Astrocyte (in vitro differentiated cells and primary cell): ENCODE measurements at places on chromosomes 12 and 14. TPM values are rescaled to one million over a fixed set of nuclear protein-coding genes. Genes with fewer than 3 reads are reported as not detected.

GRCh38 chr12:3241621-3242020, 164.4 kb downstream of the TSPAN9 start:
- no peak for DNase-seq
- H3K27me3 ChIP-seq: no peaks in the 10 kb centered on the region
- no peaks in the 10 kb centered on the region for H3K36me3 ChIP-seq
- no peak overlapping the region for H3K27ac ChIP-seq
- H3K4me1 ChIP-seq: peaks cover 2% of the 10 kb centered on the region

The MSI1 gene
- 16.0 and 16.4 TPM in 2 replicates for total RNA-seq

The SERPINA3 gene
- total RNA-seq: 1.3 and 2.9 TPM in 2 replicates

The CCDC85C gene
- 8.4 and 16.6 TPM in 2 replicates for total RNA-seq

DNA sequence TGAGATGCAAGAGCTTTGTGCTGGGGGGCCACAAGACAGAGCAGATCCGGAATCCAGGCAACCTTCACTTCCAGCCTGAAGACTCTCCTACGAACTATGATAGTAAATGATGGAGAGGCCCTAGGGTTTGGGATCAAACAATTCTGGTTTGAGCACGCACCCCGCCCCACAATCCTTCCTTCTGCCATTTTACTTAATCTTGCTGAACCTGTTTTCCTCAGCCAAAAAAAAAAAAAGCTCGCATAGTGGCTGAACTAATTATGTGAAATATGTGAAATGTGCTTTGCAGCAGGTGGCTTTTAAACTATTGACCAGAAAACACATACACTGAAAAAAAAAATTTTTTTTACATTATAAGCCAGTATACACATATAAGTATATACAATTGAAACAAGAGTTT, 667 bp upstream of the ITFG2 start:
- no peak for DNase-seq
- H3K27me3 ChIP-seq: no peaks in the 10 kb centered on the region
- peaks cover 3% of the 10 kb centered on the region for H3K36me3 ChIP-seq

- peaks cover 37% of the 10 kb centered on the region for H3K36me3 ChIP-seq
- no peaks in the 10 kb centered on the region for H3K4me1 ChIP-seq
- no peaks in the 10 kb centered on the region for H3K27me3 ChIP-seq
- peak overlapping the region; percentile 18 for H3K27ac ChIP-seq
- DNase-seq: peak; percentile 70
These were observed 22.7 kb downstream of the TRAFD1 start for GRCh38 chr12:112148031-112148513.

DNA sequence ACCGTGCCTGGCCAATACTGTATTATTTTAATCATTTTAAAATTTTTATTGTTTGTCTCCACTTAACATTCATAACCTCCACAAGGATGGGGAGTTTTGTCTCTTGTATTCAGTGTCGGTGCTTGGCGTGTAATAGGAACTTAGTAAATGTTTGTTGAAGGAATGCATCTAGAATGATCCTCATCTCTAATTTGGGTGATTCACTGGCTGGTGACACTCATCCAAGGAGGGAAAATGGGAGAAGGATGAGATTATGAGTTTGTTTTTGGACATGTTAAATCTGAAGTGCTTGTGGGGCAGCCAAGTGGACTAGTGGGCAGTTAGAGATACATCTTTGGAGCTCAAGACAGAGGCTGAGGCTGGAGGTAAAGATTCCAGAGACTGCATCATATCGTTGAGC, 5.1 kb downstream of the KLC1 start:
- peaks cover 10% of the 10 kb centered on the region for H3K4me1 ChIP-seq
- H3K36me3 ChIP-seq: peaks cover 15% of the 10 kb centered on the region
- no peak overlapping the region for H3K4me3 ChIP-seq
- H3K27me3 ChIP-seq: no peaks in the 10 kb centered on the region

GRCh38 chr14:32419429-32419828, 90.3 kb downstream of the AKAP6 start:
- peaks cover 16% of the 10 kb centered on the region for H3K4me1 ChIP-seq
- H3K36me3 ChIP-seq: no peaks in the 10 kb centered on the region
- no peak for DNase-seq
- H3K4me3 ChIP-seq: no peak overlapping the region

GRCh38 chr12:125015680-125016310, 22.4 kb downstream of the BRI3BP start:
- no peaks in the 10 kb centered on the region for H3K27me3 ChIP-seq
- H3K27ac ChIP-seq: no peak overlapping the region
- H3K4me3 ChIP-seq: no peak overlapping the region
- H3K36me3 ChIP-seq: no peaks in the 10 kb centered on the region
- no peaks in the 10 kb centered on the region for H3K4me1 ChIP-seq

The ADAM21 gene
- total RNA-seq: 0.94 and 1.1 TPM in 2 replicates

DNA sequence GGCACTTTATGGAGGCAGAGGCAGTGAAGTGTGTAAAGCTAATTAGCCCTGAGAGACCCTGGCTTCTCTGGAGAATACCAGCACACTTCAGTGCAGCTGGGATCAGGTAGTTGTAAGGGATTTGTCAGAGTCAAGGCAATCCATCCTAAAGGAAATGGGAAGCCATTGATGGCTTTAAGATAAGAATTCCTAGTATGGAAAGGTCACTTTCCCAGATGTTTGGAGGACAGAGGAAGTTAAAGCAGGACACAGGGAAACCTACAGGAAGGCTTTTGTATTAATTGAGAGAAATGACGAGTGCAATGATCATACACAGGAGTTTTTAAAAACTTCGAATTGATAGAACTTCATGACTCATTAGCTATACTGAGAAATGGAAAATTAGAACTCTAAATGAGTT, 254.4 kb downstream of the SLC16A7 start:
- no peaks in the 10 kb centered on the region for H3K4me1 ChIP-seq
- no peak overlapping the region for H3K27ac ChIP-seq
- DNase-seq: no peak
- no peaks in the 10 kb centered on the region for H3K36me3 ChIP-seq
- H3K4me3 ChIP-seq: no peak overlapping the region

GRCh38 chr12:115966376-115966775, 311.1 kb downstream of the MED13L start:
- no peak for DNase-seq
- peaks cover 21% of the 10 kb centered on the region for H3K4me1 ChIP-seq
- H3K36me3 ChIP-seq: peaks cover 43% of the 10 kb centered on the region
- H3K4me3 ChIP-seq: no peak overlapping the region
- H3K27me3 ChIP-seq: no peaks in the 10 kb centered on the region

DNA sequence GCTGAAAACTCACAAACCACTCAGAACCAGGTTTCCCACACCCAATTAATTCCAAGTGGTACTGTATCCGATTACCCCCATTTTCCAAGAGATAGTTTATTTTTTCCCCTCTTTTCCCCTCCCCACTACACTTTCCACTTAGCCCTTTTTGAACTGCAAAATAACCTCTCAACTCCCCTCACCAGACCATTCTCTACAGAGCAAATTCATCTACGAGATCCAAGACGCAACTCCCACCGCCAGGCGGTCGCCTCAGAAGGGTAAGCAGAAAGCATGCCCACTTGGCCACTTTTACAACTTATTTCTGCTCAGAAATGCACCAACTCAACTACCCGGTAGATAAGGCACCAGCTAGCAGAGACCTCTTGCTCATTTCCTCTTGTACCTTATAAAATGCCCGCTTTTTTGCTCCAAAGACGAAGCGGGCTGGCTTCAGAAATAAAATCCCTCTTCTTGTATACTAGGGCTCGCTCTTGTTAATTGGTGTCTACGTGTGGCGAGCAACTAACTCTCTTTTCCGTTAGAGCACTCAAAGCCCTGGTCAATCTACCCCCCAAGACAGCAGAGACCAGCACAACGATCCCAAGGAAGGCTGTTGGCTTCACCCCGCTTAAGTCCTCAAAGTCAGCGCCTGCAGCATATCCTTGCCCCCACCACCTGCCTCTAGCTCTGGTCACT, 910 bp upstream of the SRP54 start:
- peak overlapping the region; percentile 99 for H3K27ac ChIP-seq
- peaks cover 5% of the 10 kb centered on the region for H3K4me1 ChIP-seq
- H3K4me3 ChIP-seq: peak overlapping the region; percentile 91
- H3K27me3 ChIP-seq: no peaks in the 10 kb centered on the region
- H3K36me3 ChIP-seq: peaks cover 3% of the 10 kb centered on the region
- DNase-seq: peak; percentile 36

The CSRP2 gene
- total RNA-seq: 247 and 265 TPM in 2 replicates

The SPSB2 gene
- total RNA-seq: 4.9 and 6.2 TPM in 2 replicates

The ACOT4 gene
- total RNA-seq: 0.14 TPM in 1 of 2 replicates, not detected in the other

- no peaks in the 10 kb centered on the region for H3K27me3 ChIP-seq
- no peak overlapping the region for H3K27ac ChIP-seq
- H3K36me3 ChIP-seq: no peaks in the 10 kb centered on the region
- no peak overlapping the region for H3K4me3 ChIP-seq
These were observed 1.9 kb upstream of the ARL6IP4 start for GRCh38 chr12:122978507-122978955.

GRCh38 chr14:75979071-75979571, 2.7 kb downstream of the TGFB3 start:
- no peaks in the 10 kb centered on the region for H3K27me3 ChIP-seq
- no peak for DNase-seq
- no peak overlapping the region for H3K4me3 ChIP-seq
- no peaks in the 10 kb centered on the region for H3K36me3 ChIP-seq
- H3K27ac ChIP-seq: no peak overlapping the region

DNA sequence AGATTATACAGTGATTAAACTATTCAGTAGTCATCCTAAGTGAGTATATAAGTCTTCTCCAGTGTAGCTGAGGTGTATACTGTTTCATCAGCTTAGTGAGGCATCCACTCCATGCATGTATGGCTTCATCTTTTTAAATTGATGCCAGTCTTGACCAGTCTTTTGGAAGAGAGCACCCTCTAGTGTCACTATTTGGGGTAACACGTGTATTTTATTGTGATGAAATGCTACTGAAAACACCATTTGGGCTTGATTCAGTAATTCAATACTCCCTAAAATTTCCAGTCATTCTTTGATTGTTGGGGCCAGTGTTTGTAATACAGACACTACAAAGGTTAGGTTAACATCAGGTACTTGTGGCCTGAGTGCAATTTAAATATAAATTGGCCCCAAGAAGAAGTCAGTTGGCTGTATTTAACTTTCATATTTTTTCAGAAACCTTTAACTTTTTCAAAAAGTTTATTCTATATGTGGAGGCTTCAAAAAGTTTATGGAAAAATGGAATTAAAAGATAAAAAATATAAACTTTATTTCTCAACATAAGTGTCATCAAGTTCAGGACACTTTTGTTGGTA, 35.3 kb downstream of the MIPOL1 start:
- H3K27ac ChIP-seq: no peak overlapping the region
- no peaks in the 10 kb centered on the region for H3K36me3 ChIP-seq
- H3K27me3 ChIP-seq: no peaks in the 10 kb centered on the region
- no peaks in the 10 kb centered on the region for H3K4me1 ChIP-seq
- H3K4me3 ChIP-seq: no peak overlapping the region

GRCh38 chr14:71380271-71380670, 473.0 kb downstream of the PCNX1 start:
- peak; percentile 91 for DNase-seq
- H3K4me1 ChIP-seq: peaks cover 3% of the 10 kb centered on the region
- no peak overlapping the region for H3K4me3 ChIP-seq
- H3K27ac ChIP-seq: no peak overlapping the region
- H3K27me3 ChIP-seq: no peaks in the 10 kb centered on the region

DNA sequence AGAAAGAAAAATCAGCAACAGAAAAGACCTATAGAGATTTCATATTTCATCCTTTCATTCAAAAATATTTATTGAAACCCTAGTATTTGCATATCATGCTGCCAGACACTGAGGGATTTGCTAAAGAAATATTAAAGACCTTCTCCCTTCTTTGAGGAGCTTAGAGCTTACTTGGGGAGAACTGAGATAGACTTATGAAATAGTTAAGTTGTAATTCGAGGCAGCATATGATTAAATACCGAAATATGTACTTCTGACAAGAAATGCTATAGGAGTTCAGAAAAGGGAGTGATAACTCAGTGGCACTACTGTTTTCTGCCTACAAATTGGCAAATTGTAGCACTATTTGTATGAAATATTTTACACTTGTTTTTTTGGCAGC, 59.1 kb downstream of the PLXNC1 start:
- peaks cover 2% of the 10 kb centered on the region for H3K27me3 ChIP-seq
- H3K4me3 ChIP-seq: no peak overlapping the region
- H3K27ac ChIP-seq: no peak overlapping the region
- H3K36me3 ChIP-seq: no peaks in the 10 kb centered on the region
- DNase-seq: no peak

The B4GALNT3 gene
- 3.6 and 4.6 TPM in 2 replicates for total RNA-seq

GRCh38 chr12:20174528-20175175, 193.7 kb upstream of the PDE3A start:
- no peak overlapping the region for H3K27ac ChIP-seq
- H3K36me3 ChIP-seq: no peaks in the 10 kb centered on the region
- H3K4me1 ChIP-seq: no peaks in the 10 kb centered on the region
- no peaks in the 10 kb centered on the region for H3K27me3 ChIP-seq

The RIPK3 gene
- 0.58 and 0.95 TPM in 2 replicates for total RNA-seq

- no peaks in the 10 kb centered on the region for H3K27me3 ChIP-seq
- H3K4me3 ChIP-seq: no peak overlapping the region
- H3K27ac ChIP-seq: no peak overlapping the region
- H3K36me3 ChIP-seq: no peaks in the 10 kb centered on the region
- no peak for DNase-seq
These were observed 295.6 kb downstream of the DPF3 start for GRCh38 chr14:72598306-72598705.
